ENCODE measurements at places on chromosomes 3 and 15.

DNA sequence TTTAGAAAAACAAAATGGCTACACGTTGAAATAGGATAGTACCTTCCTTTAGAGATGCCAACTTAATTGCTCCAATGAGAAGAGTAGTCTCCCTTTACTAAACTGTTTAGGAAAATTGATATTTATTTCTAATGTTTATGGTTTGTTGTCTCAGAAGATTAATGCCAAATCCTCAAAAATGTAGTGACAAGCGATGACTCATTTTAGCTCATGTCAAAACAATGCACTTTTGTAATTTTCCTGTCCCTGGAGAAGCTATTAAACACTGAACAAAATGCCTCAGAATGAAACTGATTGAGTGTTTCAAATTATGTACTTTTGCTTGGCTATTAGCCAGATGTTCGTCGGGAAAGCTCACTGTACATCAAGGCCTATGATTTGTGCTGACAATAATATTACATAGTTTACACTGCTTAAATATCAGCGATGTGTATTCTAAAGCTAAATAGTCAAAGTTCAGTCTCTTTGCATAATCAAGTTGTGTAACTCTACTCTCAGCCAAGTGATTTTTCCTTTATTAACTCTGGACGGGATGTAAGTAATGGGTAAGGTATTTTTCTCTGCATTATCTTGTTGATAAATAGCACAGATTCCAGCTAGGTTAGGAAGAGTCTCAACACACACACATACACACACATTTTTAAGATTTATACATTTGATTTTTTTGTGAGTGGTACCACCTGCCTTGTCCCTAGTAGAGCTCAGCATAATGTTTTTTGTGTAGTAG, 83.7 kb downstream of the CMSS1 start:
- DNase-seq, result no peak

- peak; percentile 28 for DNase-seq
Observed at GRCh38 chr3:36868614-36869436, 76.0 kb downstream of the TRANK1 start.

GRCh38 chr3:94779699-94780098, 716.8 kb downstream of the NSUN3 start:
- DNase-seq, result no peak

GRCh38 chr3:15601399-15602145, at the start of the genes BTD and HACL1:
Gene BTD, plus strand, starts transcription at chr3:15601745. Its CDS starts 33,695 bp downstream, at chr3:15635440.
Gene HACL1, minus strand, starts transcription at chr3:15601569. Its CDS starts 106 bp downstream, at chr3:15601463.
- DNase-seq, result no peak

- no peak for DNase-seq
Observed at GRCh38 chr3:193498215-193498614, 56.5 kb downstream of the ATP13A4 start.

DNA sequence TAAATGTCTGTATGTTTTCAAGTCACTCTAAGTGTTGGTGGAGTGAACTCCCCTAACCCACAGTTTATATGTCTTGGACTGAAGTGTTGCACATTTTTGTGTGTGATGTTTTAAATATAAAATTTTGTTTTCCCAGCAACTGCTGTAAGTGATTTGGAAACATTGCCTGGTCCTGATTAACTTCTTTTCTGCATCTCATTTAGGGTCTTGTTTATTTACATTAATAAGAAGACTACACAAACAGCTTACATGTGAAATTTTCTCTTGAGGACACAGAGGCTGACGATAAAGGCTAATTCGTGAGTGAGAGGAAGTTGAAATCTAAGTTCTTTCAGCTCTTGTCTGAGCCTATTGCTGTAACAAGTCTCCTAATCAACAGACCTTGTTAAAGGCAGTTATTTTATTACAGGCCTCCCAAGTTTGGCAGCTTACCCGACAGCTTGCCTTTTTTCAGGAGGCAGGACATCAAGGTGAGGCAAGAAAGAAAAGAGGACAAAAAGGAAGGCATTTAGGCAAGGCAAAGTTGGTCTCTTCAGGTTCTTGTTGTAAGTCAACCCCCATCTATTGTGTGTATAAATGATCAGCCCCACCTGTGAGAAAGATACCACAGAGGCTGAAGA, 177.7 kb upstream of the NR2E3 start:
- no peak for DNase-seq
